Choroid plexus epithelial cell (primary cell): ENCODE measurements at places on chromosomes 2 and 18.

DNA sequence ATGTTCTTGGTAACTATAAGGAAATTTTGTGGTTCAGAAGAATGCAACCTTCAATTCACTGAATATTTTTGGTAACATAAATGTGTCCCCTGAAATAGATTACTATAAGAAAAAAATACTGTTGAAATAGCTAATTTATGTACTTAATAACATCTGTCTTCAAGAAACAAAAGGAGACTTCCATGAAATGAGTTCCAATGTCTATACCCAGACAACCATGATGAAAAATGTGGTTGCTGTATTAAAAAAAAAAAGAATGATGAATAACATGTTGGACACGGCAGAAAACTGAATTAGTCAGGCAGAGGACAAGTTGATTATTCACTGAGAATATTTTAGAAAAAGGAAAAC is 98.5 kb downstream of the TACR1 start:
- DNase-seq = no peak

DNA sequence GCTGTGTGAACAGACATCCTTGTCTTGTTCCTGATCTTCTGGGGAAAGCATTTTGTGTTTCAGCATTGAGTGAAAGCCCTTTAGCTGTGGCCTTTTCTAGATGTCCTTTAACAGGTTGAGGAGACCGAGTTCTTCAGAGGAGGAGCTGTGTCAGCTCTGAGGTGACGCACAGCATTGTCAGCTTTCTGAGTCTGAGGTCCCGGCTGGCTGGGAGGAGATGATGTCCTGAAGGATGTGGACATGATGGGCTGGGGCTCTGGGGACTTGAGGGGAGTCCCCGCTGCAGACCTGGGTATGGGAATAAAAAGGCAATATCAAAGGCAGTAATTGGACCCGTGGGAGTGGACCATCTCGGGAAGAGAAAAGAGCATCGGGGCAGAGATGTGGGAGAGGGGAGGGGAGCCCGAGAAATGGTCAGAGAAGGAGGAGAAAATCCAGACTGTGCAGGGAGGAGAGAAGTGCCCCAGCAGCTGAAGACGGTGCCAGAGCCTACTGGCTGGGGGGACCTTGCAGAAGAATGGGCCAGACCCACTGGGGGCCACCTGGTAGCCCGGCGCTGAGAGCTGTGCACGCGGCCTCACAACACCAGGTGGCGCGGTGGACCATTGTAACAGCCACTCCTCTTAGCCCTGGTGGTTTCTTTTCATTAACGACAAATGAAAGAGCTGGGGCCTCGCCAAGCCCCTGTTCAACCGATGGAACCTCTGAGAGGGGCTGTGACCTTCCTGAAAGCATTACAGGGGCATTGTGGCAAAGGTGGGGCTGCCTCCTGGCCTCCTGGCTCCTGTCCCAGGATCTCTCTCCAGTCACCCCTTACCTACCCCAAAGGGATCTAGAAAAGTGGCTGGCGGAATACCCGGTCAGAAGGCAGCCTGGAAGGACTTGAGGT is 61.6 kb downstream of the ST3GAL5 start:
- DNase-seq = peak; percentile 67

DNA sequence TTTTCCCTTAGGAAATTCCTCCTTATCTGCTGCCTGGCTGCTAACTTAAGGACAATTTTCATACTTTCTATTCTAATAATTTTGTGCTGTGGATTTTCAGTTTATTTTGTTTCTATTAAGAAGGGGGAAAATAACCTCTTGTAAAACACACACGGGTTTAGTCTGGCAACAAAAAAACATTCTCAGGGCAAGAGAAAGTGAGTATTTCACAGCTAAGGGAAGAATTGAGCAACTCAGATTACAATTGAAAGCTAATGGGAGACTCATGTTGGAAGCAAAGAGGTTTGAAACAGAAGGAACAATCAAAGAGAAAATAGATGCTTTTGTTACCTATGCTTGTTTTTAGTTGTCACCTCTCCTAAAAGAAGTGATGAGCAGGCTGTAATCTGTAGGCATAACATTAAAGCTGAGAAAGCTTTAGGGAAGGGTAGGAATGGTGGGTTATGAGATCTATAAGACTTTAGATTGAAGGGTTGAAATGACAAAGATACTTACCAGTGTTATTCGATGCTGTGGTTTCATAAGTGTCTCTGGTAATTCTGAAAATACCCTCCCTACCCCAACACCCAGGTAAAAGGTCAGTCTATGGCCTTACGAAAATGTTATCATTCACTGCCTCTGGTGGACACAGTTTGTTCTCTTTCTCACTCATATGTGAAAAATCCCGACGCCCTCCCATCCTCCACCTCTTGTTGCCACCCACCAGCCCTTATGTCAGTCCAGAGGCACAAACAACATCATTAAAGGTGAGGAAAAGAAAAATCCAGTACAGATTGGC is 510.9 kb downstream of the TXNL1 start:
- DNase-seq = no peak

DNA sequence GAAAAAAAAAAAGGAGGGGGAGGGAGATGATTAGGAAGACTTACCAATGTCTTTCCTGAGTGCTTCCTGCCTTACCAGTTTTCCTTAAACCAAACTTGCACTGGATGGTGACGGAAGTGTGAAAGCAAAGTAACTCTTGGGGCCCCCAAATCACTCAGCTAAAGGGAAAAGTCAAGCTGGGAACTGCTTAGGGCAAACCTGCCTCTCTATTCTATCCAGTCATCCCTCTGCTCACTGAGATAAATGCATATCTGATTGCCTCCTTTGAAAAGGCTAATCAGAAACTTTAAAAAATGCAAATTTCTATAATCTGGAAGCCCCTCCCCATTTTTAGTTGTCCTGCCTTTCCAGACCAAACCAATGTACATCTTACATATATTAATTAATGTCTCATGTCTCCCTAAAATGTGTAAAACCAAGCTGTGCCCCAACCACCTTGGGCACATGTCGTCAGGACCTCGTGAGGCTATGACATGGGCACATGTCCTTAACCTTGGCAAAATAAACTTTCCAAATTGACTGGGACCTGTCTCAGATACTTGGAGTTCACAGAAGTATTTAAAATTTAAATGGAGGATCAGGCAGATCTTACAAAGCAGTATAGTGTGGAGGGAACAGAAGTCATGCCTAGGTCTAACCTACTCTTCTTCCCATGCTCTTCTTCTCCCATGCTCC is 7.2 kb upstream of the CYBRD1 start:
- no peak for DNase-seq

DNA sequence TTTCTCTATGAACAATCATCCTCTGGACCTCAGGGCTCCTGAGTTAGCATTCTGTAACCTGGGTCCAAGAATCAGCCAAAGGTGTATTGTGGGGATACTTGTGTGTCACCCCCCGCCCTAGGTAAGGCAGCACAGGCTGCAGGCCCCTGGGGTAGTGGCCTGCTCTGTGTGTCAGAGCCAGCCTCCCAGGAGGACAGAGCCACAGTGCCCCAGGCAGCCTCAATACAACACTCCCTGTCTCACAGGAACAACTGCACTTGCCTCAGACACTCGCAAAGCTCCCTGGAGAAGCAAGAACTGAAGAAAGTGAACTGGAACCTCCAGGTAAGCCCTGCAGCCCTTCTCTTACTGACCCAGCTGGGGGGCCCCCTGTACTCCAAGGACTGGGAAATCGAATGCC is 121.3 kb upstream of the PPP1CB start:
- no peak for DNase-seq

DNA sequence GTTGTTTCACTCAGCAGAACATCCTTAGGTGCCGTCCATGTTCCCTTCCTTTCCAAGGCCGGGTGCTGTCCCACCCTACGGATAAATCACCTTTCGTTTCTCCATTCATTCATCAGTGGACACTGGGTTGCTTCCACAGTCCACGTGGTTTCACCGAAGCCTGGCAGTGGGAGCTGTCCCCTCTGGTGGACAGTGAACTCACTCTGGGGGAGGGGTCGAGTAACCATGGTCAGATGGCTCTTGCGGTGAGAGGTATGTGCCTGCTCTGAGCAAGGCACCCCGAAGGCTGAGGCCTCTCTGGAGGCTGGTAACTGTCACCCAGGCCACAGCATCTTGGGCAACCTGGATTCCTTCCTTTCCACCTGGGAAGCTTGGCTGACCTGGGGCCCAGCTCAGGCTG is 61.5 kb upstream of the TWIST2 start:
- no peak for DNase-seq

DNA sequence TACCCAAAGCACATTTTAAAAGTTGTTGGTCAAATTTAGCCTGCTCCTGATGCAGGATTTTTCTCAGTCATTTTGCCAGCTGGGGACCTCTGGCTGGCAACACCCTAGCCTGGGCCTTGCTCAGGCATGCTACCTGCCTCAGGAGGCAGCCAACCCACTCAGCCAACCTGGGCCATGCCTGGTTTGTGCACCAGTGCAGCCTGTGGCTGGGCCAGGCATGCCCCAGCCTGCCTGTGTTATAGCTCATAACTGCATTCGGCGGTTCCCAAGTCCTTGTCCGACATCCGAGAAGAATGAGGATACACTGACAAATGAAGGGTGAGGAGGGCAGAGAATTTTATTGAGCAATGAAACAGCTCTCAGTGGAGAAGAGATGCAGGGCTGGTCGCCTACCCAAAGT is 608.0 kb downstream of the SUCLG1 start:
- DNase-seq = no peak

- DNase-seq = peak; percentile 66
These were observed 23.2 kb upstream of the ACSL3 start for GRCh38 chr2:222837643-222838056.

GRCh38 chr2:96527286-96528005 is 9.1 kb upstream of the ARID5A start:
- DNase-seq = peak; percentile 31
